CD8-positive, alpha-beta T cell (primary cell): ENCODE measurements at places on chromosomes 6 and 20.

DNA sequence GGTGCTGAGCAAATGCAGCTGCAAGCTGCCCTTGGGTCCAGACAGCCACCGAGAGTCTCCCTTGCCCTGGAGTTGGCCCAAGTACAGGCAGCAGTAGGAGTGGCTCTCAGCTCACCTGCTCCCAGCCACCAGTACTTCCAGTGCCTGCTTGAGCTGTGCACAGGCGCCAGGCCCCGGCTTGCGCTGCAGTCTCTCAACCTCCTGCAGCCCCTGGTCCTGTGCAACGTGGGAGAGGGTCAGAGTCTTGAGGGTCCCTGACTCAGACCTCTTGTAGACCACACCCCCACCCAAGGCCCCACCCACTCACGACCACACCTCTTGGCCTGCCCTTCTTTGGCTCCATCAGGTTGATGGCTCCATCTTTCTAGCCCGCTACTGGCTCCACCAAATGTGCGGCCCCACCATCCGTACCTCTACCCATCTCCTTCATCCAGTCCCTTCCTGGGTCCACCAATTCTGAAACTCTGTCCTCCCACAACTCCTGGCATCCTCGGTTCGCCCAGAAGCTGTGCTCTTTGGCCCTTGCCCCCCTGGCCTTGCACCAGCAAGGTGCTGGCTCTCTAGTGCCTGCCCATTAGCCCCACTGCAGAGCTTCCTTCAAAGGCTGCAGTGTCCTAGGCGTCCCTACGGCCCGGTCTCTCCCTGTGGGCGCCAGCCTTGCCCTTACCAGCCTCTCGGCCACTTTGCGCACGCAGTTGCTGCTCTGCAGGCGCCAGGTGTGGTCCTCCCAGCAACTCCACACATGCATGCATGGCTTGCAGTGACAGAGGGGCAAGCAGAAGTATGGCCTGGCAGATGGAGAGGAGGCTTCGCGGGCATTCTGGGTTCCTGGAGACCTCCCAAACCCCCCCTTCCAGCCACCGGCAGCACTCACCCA lies 16.5 kb upstream of the SPAG4 start:
- DNase-seq = no peak

DNA sequence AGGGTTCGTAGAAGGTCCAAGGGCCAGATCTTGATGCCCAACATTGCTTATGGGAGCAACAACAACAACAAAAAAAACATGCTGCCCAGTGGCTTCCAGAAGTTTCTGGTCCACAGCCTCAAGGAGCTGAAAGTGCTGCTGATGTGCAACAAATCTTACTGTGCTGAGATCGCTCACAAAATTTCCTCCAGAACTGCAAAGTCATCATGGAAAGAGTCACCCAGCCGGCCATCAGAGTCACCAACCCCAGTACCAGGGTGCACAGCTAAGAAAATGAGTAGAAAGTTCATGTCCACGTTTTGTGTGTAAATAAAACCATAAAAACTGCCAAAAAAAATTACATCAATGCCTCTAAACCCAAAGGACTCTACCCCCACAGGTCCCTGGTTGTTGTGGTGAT lies 3.8 kb downstream of the HLA-DPB1 start:
- no peak for DNase-seq

GRCh38 chr6:133070410-133071043 lies 170.6 kb upstream of the EYA4 start:
- no peak for DNase-seq

DNA sequence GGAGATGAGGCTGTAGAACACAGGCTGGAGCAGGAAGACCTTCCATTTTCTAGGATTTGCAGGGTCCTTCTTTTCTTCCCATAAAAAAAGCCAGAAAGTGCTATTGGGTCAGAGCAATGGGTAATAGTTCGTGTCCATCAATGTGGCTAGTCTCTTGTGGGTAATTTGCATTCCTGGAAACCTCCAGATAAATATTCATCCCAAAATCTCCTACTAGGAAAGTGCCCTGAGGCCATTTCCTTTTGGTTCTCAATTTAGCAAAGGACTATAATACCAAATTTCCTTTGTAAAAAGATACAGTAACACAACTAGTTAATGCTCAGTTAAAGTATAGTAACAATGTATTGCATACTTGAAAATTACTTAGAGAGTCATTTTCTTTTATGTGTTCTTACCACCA lies 138.1 kb upstream of the TAB2 start:
- DNase-seq = no peak

DNA sequence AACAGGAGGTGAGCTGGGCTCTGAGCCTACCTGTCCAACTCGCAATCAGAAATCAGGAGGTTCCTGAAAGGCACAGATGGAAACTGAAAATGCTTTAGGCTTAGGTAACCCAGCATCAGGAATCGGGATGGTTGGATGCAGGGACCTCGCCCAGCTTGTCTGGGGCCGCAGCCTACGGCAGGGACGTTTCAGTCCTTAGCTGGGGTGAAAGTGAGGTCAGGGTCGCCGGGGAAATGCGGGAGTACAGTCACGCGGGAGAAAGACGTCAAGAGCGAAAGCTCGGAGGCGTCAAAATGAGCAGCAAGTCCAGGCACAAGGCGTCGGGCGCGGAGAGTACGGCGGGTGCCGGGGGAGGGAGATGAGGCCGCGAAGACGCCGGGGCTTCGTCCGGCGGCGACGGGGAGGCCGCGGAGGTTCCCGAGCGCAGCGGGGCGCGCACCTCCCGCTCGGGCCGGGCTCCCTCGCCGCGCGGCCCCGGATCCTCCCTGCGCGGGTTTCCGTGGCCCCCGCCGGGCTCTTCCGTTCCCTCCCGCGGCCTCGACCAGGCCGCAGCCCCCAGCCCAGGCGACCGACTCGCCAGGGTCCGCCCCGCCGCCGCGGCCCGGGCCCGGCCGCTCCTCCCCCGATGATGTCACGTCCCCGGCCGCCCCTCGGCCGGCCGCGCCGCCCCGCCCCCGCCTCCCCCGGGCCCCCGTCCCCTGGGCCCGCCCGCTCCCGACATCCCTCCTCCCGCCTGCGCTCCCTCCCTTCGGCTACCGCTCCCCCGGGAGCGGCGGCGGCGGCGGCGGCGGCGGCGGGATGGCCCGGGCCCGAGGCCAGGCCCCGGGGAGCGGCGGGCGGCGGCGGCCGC lies at the start of gene EBF4:
TSS of gene EBF4 (plus strand) at position 745 of the 850 bp plus-strand sequence. CDS start 866 bp downstream, outside the sequence.
- peak; percentile 59 for DNase-seq

DNA sequence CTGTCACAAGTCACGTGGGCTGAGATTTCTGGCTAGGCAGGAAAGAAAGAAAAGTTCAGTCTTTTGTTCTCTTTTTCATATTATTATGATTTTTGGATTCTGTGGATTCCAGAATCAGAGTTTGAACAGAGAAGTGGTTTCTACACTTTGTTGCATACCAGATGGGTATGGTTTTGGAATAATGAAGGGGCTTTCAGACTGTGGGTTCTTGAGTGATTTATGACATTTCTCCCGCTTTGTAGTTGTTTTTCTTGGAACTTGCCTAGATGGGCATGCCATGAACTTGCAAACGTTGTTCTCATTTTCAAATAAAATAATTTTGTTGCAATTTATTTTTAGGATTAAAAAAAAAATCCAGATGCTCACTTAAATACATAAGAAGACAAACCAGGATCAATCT lies 34.4 kb downstream of the CBFA2T2 start:
- DNase-seq = no peak

GRCh38 chr6:148947621-148948444 lies 201.0 kb downstream of the UST start:
- DNase-seq = peak; percentile 75

DNA sequence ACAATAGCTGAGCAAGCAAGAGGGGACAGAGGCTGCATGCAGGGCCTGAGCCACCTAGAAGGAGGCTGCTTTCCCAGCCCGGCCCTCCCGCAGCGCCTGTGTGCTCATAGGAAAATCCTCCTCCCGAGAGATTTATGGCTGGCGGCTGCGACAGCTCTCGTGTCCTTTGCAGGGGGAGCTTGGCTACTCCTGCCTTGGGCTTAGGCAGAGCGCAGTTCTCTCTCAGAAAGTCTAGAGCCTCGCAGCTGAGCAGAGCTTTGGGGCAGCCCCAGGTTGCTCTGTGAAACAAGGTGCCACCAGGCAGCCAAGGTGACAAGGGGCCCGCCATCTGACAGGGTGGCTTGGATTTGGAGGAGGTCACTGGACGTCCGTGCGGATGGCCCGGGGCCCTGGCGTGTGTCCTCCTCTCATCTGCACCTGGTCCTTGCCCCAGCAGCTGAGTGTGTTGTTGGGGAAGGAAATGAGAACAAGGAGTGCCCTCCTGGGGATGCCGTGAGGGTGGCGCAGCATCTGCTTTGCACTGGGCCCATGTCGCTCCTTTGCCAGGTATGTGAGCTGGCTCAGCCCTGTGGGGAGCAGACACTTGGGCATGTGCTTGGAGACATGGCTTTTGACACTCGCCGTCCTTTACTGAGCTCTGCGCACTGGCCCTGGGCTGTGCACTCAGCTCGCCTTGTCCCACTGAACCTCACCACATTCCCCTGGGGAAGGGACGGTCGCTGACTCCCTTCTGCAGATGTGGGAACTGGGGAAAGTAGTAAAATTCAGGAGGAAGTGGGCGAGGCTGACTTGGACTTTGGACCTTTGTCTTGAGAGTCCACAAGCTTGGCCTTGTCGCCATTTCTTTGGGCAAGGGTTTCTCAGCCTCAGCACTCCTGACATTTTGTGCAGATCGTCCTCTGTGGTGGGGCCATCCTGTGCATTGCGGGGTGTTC lies 41.9 kb downstream of the EDN3 start:
- DNase-seq = no peak

GRCh38 chr20:34824452-34824805 lies 1.0 kb downstream of the NCOA6 start:
- DNase-seq = peak; percentile 76

GRCh38 chr20:17549131-17549530 lies 18.0 kb upstream of the BFSP1 start:
- DNase-seq = no peak

GRCh38 chr6:116571683-116572000 lies 338 bp downstream of the RWDD1 start:
- no peak for DNase-seq

DNA sequence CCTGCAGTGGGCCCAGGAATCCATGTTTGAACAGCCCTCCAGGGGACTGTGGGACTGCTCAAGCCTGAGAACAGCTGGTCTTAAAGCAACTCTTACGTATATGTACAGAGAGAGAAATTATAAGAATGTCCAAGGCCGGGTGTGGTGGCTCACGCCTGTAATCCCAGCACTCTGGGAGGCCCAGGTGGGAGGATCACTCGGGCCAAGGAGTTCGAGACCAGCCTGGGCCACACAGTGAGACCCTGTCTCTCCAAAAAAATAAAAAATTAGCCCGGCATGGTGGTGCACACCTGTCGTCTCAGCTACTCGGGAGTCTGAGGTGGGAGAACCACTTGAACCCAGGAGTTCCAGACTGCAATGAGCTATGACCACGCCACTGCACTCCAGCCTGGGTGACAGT lies 134.0 kb downstream of the DTNBP1 start:
- no peak for DNase-seq

DNA sequence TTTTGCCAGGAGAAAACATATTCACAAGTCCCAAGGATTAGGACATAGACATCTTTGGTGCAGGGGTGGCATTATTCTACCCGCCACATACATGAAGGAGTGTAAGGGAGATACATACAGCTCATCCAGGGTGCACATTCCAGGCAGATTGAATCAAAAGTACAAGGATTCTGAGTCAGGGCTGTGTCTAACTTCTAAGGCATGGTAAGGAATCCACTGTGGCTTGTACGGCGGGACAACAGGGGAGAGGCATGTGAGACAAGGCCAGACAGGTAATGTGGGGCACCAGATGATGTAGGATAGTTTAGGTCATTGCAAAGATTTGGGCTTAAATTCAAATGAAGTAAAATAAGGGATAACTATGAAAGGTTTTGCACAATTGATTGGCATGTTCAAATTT lies 780.9 kb downstream of the C6orf118 start:
- no peak for DNase-seq

- DNase-seq = peak; percentile 11
Observed at GRCh38 chr6:132587424-132587823, 2.1 kb downstream of the TAAR5 start.

DNA sequence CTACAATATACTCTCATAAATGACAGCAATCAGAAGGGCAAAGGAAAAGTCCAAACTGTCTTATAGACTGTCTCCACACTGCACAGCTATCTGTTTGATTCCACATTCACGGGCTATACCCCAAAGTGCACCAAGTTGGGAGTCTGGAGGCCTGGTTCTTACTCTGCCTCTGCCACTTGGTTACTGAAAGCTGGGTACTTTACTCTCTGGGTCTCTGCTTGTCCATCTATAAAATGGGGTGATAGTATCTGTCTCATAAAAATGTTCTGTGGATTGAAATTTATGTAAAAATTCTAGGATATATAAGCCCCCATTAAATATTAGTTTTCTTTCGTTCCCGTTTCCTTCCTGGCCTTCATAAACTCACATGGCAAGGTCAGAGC lies 86.5 kb downstream of the CD164 start:
- no peak for DNase-seq

GRCh38 chr20:3749689-3750531 lies 17.4 kb downstream of the HSPA12B start:
- DNase-seq = no peak

DNA sequence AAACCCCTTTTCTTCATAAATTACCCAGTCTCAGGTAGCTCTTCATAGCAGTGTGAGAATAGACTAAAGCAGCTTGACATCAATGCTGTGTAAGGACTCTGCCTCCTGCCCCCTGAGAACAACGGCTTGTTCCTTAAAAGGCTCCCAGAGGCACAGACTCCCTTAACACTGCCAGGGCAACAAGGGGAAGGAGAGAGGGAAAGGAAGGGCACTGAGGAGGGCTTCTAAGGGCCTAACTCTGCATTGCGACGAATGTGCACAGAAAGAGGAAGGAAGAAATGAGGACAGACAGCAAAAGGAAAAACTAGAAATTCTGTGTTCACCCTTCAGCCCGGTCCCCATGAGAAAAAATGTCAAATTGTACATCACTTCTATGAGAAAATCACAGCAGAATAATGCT lies 74.0 kb downstream of the AGPAT4 start:
- no peak for DNase-seq

DNA sequence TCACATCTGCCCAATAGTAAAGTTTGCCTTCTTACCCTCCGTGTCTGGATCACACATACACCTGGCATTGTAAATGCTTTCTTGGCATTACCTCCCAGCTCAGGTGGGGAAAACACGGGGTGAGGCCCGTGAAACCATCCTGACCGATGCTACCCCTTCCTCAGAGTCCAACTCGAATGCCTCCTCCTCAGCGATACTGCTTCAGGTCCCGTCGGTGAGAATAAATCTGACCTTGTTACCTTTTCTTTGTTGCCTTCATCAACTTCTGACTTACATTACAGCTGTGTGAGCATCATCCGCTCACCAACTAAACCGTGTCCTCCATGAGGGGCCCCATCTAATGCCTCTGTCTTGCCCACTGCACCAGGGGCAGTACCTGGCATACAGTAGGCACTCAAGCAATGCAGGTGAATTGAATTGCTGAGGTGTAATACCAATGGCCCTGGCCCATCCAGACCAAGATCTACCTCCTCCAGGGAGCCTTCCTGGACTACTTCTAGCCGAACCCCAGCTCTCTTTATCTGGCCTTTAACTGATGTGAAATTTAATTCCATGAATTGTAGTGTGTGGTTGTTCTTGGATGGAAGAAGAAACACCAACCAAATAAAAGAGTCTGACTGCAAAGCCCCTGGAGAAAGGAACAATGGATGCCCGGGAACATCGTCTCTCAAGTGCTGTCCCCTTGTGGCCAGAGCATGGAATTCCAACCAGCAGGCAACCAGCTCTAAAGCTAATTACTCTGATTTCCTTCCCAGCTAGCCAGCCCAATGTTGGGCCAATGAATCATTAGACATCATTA lies 141.5 kb downstream of the ANKRD60 start:
- peak; percentile 6 for DNase-seq
